ENCODE measurements at places on chromosomes 11 and 22.

GRCh38 chr11:1400317-1401170 is 10.8 kb downstream of the BRSK2 start:
- no peak for DNase-seq

DNA sequence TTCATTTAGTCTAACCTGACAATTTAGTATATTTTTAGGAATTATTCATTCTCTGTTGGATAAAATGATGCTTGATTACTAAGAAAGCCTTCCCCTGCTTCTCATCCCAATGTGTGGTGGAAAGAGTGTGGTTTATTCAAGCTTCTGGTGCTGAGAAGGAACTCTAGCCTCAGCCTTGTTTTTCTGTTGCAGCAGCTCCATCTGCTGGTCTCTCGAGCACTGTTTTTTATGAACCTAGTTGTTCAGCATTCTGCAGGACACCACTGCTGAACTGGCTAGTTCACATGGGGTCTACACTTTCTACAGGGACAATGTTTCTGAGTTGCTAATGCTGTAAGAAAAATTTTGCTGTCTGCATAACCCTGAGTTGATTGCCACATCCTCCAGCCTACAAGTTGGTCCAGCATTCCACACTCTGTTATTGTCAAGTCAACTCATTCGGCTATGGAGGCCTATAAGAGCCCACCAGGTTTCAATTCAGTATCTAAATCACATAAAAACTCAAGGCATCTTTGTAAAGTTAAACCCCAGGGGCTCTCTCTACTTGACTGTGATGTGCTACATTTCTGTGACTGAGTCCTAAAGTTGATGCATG is 14.3 kb downstream of the OR2AG2 start:
- peak; percentile 9 for DNase-seq

DNA sequence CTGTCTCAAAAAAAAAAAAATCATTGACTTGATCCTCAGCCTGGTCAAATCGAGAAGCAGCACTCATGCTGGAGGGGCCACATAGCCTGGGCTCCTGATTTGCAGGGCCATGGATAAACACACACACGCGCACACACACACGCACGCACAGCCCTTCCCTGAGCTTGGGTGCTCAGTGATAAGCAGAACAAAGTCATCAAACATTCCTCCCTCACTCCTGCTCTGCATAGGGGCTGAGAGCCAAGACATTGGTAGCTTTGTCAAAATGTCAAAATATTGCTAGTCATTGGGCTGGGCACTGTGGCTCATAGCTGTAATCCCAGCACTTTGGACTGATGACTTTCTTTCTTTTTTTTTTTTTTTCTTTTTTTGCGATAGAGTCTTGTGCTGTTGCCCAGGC is 34.0 kb upstream of the A4GALT start:
- DNase-seq, result peak; percentile 81

GRCh38 chr22:25367756-25368155 is 148.3 kb downstream of the CRYBB2 start:
- no peak for DNase-seq

DNA sequence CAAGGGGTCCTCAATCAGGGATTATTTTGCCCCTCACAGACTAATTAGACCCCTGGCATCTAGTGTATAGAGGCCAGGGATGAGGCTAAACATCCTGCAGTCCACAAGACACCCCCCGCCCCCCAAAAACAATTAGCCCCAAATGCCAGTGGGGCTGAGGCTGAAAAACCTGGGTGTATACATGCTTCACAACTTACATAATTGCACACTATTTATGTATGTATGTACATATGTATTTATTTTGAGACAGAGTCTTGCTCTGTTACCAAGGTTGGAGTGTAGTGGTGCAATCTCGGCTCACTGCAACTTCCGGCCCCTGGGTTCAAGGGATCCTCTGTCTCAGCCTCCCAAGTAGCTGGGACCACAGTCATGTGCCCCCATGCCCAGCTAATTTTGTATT is 28.8 kb upstream of the SHANK2 start:
- no peak for DNase-seq

- DNase-seq, result no peak
These were observed 46.6 kb upstream of the LIN7C start for GRCh38 chr11:27553186-27553585.

DNA sequence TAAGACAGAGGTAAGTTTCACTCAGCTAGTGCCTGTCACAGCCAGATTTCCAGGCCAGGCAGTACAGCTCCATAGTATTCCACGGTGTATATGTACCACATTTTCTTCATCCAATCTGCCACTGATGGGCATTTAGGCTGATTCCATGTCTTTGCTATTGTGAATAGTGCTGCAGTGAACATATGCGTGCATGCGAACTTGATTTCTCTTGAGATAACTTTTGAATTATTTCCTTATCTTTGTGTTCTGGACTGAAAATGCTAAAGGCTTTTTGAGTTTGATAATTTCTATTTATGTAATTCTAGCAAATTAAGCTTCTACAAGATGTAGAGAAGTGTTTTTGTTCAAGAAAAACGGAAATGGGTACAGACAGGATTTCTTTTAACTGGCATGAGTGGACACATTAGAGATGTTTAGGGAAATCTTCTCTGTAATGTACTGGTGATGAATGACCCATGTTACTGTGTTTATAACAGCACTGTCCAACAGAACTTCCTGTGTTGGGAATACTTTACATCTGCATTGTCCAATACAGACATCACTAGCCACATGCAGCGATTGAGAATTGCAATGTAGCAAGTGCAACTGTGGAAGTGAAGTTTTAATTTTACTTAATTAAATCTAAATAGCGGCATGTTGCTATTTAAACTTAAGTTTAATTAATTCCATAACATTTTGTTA is 151.3 kb downstream of the CADM1 start:
- no peak for DNase-seq

DNA sequence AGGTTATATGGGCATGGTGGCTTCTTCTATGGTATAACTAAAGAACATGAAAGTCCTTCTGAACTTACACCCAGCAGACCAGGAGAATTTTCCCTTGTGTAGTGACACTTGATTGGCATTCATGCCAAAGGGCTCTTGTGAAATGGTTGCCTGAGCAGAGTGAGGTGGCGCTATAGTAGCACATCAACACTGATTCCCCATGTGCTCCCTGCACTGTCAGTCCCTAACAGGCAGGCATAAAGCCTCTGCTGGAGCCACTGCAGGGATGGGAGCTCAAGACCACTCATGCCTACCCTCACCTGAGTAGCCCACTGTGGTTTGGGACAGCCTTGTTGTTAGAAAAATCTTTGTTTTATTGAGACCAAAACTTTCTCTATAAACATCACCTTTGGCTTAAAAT is 92.6 kb upstream of the LIN7C start:
- peak; percentile 40 for DNase-seq

- DNase-seq, result peak; percentile 79
These were observed 76.7 kb upstream of the WNT7B start for GRCh38 chr22:46053563-46054090.

DNA sequence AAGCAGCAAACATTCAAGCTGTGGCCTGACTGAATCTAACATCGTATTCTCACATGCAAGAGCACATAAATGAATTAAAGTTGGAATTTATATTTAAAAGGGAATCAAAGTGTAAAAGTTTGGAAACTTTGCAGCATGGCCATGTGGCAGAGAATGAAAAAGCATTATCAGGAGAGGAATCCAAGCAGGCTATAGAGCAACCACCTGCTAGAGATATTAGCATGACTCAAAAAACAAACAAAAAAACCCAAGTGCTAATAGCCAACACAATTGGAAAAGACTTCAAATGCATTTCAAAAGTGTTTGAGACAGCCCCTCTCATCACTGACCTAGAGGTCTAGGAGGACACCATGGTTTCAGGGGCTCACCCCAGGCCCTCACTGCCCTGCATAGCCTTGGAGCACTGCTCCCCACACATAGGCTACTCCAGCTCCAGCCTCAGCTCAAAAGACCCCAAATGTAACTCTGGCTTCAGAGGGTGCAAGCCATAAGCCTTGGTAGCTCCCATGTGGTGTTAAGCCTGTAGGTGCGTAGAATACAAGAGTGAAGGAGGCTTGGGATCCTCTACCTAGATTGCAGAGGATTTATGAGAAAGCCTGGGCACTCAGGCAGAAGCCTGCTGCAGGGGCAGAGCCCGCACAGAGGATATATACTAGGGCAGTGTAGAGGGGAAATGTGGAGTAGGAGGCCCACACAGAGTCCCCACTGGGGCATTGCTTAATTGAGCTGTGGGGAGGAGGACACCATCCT is 1.7 kb upstream of the KRTAP5-7 start:
- DNase-seq, result no peak

DNA sequence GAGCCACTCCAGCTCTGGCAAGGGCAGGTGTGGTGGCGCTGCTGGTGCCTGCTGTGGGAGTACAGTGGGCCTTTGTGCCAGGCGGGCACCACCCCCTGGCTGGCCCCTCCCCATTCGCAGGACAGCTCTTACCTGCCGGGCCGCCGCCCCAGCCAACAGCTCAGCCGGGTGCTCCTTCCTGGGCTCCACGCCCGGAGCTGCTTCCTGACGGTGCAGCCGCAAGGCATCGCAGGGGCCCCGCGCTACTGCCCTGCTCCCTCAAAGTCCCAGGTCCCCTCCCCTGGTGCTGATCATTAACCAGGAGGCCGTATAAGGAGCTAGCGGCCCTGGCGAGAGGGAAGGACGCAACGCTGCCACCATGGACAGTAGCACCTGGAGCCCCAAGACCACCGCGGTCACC is at the start of gene SLC5A1:
SLC5A1 (plus strand) TSS at position 338 of the 400 bp plus-strand sequence; CDS start at position 359, 21 bp downstream.
- DNase-seq, result no peak

- no peak for DNase-seq
These were observed 15.1 kb downstream of the RCN1 start for GRCh38 chr11:32105871-32106560.

- peak; percentile 16 for DNase-seq
These were observed 698.5 kb downstream of the KCNA4 start for GRCh38 chr11:29318134-29318845.

DNA sequence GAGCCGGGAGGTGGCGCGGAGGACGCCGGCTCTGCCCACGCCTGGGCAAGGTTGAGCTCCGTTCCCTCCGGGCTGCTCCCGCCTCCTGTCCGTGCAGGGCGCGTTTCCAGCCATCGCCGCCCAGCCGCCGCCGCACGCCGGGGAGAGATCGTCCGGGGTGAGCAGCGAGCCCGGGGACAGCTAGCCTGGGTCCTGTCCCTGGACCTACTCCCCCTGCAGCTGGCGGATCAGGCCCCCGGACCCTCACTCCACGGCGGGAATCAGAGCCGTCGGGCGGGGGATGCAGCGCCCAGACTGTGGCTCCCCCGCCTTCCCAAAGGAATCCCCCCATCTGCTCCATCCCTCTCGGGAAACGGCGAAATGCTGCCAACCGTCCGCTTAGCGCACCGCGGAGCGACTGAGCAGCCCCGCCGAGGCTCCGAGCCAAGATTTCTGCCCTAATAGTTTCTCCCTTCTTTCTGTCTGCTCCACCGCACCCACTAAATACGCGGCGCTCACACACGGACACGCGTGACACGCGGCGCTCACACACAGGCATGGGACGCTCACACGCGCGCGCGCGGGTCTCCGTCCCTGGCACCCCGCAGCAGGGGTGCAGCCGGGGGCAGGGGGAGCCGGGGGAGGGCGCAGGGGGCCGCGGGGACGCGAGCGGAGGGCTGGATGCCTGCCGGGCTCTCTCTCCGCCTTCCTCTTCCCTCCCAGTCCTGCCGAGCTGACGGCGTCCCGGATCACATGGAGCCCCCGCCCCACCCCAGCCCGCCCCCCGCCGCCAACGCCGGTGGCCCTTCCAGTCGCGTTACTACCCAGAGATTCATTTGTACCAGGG is at the start of gene KCNJ5:
KCNJ5 (plus strand) TSS at position 814 of the 826 bp plus-strand sequence. CDS start 19,918 bp downstream, outside the sequence.
- no peak for DNase-seq

Measured in Caki2 (cell line).